ENCODE measurements at places on chromosomes 2 and 18.
A peak's percentile ranks its signal among the peaks of the same experiment; 100 is the strongest.

GRCh38 chr2:69018678-69019095 lies 5.7 kb downstream of the ANTXR1 start:
- DNase-seq: no peak

- DNase-seq: no peak
Observed at GRCh38 chr2:222782201-222782730, 78.6 kb upstream of the ACSL3 start.

- DNase-seq: no peak
Observed at GRCh38 chr2:168397629-168398028, 58.4 kb upstream of the CERS6 start.

DNA sequence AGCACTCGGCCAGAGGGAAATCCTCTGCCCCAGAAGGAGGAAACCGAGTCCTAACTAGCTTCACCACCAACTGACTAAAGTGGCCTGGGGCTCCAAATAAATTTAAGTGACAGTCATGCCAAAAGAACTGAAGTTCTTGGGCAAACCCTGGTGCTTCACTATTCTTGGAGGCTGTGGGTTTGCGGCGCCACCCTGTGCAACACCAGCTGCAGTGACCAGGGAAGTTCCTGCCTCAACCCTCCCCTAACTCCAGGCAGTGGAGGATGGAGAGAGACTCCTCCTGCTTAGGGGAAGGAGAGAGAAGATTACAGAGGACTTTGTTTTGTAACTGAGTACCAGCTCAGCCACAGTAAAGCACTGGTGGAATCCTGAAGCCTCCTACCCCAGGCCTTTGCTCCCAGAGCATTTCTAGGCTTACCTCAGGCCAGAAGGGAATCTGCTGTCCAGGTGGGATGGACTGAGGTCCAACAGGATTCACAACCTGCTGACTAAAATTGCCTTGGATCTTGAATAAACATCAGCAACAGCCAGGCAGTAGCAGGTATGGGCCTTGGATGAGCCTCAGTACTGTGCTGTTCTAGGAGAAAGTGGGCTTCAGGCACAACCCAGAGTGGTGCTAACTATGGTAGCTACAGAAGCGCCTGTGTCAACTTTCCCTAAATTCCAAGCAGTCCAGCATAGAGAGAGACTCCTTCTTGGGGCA lies 29.4 kb upstream of the BMP10 start:
- no peak for DNase-seq

DNA sequence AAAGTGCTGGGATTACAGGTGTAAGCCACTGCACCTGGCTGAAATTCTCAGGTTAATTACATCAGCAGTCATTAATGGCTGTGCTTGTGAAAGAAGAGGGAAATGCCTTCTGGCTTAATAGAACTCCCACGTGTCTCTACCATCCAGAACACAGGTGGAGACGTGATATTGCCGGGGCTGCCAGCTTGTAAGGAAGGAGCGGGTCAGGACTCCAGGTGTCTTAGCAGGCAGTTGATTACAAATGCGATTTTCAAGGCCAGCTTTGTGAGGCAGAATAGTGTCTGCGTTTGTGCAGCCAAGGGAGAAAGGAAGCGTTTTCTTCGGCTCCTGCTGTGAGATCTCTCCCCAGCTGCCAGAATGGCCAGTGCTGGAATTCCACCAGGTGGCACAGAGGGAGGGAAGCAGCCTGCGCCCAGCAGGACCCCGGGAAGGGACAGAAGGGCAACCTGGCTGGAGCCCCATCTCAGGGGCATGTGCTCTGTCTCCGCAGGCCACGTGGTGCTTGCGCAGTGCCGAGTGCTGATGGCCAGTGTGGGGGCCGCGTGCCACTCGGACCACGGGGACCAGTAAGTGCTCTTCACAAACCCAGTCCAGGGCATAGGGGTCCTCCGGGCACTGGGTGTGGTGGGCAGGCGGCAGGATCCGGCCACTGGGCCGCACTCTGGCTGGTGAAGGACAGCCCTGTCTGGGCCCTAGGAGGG lies 3.7 kb upstream of the ESPNL start:
- DNase-seq: no peak

DNA sequence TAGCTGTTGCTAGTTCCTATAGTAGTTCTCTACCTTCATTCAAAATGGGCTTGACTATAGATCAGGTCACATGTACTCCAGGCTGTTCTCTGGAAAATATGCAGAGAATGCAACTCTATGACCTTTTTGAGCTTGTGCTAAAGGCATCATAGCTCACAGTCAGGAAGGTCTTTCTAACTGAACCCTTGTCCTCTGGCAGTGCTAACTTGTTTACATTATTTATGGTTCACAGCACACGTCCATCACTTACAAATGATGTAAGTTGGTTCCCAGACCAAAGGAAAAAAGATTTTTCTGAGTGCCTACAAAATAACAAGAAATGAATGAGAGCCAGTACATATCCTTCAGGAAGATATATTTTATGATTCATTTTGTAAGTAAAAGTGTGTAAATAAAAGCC lies 236.1 kb downstream of the GCA start:
- no peak for DNase-seq

DNA sequence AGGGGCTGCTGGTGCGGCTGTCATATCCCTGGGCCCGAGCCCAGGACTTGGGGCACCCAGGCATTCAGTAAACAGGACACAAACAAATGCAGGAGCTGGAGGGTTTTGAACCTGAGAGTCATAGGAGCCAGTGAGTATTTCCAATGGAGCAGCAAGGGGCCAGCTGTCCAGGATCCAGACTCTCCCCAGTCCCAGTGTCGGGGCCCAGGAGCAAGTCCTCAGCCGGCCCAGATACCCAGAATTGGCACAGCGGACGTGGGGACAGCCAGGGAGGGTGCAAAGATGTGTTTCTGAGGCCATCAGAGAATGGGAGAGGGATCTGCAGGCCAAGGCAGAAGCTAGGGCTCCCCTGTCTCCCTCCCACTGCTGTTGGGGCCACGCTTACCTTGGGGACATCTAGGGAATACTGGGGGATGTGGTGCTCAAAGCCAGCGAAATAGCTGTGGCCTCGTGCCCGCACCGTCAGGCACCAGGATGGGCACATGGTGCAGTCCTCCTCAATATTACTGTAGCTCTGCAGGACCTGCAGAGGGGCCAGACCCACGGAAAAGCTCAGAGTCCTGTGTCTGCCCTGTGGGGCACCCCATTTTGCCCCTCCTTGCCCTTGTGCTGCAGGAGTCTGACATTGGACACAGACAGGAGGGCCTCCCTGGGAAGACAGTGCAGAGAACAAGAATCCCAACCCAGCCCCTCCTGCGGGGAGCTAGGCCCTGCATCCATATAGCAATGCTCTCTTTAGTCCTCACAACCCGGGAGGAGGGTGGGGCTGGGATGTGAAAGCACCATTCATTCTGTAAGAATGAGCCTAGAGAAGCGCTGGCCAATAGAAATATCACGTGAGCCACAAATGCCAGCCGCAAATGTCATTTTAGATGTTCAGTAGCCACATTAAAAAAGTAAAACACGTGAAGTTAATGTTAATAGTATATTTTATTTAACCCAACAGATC lies 15.4 kb downstream of the CFAP65 start:
- DNase-seq: no peak

DNA sequence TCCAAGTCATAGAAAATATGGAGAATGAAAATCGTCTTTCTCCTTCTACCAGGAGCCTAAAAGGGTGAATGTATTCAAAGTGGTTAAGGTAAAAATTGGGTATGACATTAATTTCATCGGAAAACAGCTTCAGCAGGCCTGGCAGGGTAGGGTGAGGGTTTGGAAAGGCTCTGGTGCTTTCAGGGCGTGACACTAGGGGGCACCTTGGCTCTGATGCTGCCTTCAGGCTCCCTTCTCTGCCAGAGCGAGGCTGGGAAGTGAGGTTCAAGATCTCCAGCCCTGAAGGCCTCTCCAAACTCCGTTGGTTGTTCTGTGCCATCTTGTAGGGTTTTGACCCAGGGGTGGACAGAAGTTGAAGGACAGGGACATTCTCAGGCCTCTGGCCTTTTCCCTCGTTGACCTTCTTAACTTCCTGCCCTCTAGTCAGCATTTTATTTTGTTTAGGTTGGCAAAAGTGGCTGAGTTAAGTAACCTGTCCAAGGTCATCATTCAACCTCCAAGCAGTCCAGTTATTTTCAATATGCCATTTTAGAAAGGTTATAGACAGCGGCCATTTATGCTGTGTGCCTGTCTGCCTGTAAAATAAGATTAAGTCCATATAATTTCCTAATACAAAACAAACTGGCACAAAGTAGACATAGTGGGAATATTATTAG lies 40.3 kb downstream of the EML6 start:
- no peak for DNase-seq

DNA sequence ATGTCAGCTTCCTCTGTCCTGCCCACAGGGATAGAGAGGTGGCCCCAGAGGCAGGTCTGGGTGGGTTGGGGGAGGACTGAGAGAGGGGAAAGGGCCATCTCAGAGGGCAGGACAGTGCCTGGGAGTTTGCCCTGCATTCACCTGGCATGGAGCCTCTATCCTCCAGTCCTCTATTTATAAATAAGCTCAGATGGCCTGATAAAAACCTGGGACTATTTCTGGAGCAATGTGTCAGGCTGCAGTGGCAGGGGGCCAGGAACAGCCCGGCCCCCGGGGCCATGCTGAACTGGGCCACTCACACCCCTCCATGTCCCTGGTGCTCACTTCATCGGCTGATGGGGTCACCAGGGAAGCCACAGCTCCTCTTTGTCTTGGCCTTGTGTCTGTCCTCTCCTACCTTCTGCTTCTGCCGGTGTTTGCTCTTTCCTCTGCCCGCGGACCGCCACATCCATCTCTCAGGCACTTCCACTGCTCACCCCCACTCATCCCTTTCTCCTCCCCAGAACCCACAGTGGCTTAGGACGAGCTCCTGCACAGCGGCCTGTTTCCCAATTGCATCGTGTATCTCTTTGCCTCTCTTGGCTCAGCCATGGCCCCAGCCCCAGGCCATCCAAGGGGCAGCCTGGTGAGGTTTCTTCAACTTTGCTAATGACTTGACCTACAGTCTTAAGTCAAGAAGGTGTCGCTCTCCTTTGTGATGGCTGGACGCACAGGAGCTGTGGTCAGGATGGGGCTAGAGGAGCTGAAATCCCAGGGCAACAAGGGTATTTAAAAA lies 38.8 kb downstream of the SCTR start:
- no peak for DNase-seq

DNA sequence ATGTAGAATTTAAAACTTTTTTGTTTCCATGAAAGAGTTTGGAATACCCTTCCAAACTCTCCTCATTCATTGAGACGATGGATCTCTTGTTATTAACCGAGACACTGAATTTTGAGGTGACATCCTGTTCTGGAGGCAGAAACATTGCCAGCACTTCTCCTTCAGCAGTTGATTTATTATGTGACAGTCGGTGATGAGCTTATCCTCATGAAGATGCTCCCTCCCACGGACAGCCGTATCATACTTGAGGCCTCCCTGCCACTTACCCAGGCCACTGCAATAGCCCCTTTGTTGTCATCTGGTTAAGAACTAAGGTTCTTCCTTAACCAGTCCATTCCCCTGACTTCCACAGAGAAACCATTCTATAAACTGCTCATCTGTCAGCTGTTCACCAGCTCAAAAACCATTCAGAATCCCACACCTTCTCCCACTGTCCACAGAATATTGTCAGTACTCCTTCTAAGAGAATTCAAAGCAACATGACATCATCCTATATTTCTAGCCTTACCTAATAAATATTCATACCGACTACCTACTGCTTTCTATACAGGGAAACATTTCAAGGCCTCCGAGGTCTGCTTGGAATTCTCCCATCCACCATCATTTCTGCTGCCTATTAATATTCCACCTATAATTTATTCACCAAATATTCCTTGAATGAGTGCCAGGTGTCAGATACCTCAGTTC lies 139.0 kb upstream of the TRIB2 start:
- no peak for DNase-seq

DNA sequence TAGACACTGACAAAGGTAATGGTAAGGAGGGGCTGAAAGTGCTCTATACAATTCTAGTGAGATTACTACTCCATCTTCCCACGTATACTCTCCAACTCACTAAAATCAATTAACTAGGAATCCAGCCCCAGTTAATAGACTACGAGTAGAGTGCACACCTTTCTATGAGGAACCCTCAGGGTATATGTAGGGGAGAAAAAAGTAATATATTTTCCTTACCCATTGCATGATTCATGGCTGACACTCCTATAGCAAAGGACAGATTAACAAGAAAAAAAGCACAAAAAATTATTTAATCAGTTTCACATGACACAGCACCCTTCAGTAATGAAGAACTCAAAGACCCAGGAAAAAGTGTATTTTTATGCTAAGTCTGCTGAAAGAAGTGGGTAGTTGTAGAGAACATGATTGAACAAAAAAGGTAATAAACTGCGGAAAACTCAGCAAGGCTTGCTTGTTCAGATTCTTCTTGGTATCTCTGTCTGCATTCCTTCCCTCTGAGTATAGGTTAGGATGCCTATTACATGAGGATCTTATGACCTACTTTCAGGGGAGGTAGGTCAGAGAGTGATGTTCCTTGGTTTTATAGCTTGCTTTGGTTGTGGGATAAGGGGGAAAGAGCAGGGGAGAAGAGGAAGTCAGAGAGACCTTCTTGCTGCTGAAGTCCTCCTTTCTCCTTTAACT lies 342.0 kb upstream of the DLGAP1 start:
- DNase-seq: no peak

- no peak for DNase-seq
Observed at GRCh38 chr2:97816411-97816810, 103.0 kb downstream of the ZAP70 start.

- DNase-seq: no peak
Observed at GRCh38 chr18:24273596-24273995, 124.0 kb downstream of the OSBPL1A start.

- no peak for DNase-seq
Observed at GRCh38 chr2:105781274-105781978, 36.7 kb downstream of the NCK2 start.

DNA sequence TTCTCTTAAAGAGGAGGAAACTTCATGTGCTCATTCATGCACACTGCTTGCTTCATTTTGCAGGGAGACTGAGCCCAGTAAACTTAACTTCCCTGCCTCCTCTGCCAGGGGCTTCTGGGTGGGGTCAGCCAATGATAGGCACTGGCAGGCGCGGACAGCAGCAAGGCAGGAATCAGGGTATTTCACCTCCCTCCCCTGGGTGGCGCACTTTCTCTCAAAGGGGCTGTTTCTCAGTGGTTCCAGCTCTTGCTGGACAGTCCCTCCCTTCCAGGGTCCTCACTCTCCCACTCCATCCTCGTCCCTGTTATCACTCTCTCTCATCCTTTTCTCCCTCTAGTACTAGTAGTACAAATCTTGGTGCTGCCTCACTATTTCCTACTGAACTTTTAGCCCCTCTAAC lies 320.5 kb upstream of the ZNF521 start:
- DNase-seq: no peak

DNA sequence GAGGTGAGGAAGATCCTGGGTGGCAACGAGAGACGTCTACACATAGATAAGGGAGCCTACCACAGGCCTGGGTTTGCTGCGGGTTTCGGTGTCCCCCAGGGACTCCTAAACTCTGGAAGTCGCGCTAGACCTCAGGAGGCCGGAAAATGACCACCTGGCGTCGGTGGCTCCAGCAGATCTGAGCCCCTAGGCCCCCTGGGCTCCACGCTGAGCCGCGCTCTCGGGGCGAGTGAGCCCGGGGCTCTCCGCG lies 987 bp upstream of the DLX1 start:
- no peak for DNase-seq

GRCh38 chr2:143110758-143111428 lies 18.3 kb upstream of the ARHGAP15 start:
- peak; percentile 39 for DNase-seq

All from CMK (cell line).